ENCODE measurements at places on chromosomes 2 and 18.

DNA sequence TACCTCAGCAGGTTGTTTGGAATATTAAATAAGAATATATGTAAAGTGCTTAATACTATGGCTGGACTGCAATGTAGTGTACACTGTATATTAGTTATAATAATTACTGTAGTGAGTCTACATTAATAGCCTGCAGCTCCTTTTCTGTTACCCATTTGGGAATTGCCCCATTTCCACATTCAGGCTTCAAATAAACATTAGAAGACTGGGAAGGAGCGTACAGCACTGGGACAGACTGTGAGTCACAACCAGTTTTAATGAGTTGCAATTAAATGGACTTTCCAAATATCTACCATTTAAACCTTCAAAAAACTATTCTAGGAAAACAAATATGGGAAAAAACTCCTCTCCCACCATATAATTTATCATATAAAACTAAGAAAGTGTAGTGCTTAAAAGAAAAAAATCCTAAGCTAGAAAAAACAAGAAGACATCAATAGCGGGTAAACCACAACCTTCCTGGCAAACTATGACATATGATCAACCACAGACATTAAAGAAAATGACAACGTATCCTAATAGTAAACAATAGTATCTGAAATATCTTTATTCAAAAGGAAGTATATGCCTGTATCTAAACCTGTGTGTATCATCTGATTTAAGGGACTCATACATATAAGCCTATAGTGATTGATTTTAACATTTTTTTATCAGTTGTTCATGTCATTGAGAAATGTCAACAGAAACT, 86.1 kb downstream of the TRIP12 start:
- no peak for DNase-seq

DNA sequence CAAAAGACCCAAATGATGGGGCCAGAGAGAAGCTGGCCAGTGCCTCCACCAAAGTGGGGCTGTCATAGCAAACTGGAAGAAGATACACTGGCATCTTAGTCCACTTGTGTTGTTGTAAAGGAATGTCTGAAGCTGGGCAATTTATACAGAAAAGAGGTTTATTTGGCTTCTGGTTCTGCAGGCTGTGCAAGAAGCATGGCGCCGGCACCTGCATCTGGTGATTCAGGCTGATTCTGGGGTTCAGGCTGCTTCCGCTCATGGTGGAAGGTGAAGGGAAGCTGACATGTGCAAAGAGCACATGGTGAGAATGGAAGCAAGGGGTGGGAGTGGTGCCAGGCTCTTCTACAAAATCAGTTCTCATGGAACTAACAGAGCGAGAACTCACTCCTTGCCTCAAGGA, 135.9 kb upstream of the TWIST2 start:
- DNase-seq = no peak

DNA sequence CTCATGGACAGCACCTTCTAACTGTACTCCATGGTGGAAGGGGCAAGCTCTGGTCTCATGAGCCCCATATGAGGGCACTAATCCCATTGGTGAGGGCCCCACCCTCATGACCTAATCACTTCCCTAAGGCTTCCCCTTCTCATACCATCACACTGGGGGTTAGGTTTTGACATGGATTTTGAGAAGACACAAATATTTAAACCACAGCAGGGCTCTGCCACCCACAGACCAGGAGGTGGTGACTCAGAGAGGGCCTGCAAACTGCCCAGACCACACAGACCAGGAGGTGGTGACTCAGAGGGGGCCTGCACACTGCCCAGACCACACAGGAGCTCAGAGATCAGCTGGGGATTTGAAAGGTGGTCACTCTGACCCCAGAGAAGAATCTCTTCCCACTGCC, 222.0 kb downstream of the KLHL29 start:
- DNase-seq = no peak

DNA sequence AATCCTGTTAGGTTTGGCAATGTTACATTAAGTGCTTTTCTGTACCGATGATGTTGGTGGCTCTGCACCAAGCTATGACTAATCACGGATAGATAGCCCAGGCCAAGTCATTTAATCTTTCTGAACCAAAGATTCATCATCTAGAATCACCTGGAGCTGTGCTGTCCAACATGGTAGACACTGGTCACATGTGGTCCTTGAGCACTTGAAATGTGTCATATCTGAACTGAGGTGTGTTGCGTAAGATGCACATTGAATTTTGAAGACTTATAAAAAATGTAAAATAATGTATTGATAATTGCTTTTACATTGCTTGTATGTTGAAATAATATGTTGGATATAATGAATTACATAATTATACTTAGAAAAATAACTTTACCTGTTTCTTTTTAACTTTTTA, 39.8 kb upstream of the NXPH2 start:
- no peak for DNase-seq

- DNase-seq = no peak
Observed at GRCh38 chr2:113986762-113987290, 96.9 kb downstream of the ACTR3 start.

- DNase-seq = no peak
Observed at GRCh38 chr2:19195661-19196060, 162.8 kb downstream of the OSR1 start.

DNA sequence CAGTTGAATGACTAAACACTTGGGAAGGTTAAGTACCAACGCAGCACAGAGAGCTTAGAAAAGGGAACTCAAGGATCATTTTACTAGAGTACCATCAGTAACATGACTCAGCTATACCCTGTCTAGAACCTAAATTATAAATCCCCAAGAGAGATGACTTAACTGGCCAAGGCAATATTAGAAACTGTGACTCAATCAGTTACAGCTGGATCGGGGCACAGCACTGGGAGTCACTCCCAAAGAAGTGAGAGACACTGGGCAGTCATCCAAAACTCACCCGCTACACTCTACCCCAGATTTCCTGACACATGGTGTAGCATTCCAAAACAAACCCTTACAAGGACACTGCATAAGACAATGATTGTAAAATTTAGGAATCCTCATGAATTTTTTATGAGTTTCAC, 17.7 kb downstream of the IWS1 start:
- DNase-seq = no peak

DNA sequence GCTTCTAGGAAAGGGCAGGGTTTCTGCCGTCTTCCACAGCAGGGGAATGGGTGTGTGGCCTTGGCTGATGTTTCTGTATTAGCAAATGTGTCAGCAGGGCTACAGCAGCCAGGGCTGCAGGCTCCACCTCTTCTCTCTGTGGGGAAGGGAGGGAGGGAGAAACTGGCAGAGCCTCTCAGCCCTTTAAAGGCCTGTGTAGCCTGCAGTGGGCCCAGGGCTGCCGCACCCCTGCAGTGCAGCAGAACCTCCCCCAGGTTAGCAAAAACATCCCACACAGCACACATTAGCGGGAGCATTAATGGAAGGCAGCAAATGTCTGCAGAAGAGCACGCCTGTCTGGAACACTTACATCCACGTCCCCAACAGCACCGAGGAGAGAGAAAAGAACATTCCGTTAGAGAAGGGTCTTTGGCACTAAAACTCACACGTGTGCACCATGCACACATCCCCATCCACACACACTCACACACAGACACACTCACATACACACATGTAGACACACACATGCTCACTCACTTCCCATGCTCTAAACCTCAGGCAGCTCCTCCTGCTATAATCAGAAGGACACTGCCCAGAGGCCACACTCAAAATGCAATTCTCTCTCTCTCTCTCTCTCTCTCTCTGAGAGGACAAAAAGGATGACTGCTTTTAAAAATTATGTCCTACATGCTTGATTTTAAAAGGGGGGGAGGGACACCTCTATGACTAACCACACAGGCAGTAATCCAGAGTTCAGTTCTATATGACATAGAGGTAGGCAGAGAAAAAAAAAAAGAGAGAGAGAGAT, 24.1 kb downstream of the MRPL35 start:
- no peak for DNase-seq

- no peak for DNase-seq
Observed at GRCh38 chr2:173997753-173998152, 32.6 kb upstream of the SP3 start.

- DNase-seq = no peak
Observed at GRCh38 chr2:191933307-191934105, 86.6 kb upstream of the CAVIN2 start.

GRCh38 chr2:184598316-184599053, at the start of gene ZNF804A:
Gene ZNF804A, plus strand, starts transcription at chr2:184598529. Its CDS starts 431 bp downstream, at chr2:184598960.
- DNase-seq = no peak

- DNase-seq = no peak
Observed at GRCh38 chr2:85318222-85319074, 9.3 kb downstream of the TGOLN2 start.

DNA sequence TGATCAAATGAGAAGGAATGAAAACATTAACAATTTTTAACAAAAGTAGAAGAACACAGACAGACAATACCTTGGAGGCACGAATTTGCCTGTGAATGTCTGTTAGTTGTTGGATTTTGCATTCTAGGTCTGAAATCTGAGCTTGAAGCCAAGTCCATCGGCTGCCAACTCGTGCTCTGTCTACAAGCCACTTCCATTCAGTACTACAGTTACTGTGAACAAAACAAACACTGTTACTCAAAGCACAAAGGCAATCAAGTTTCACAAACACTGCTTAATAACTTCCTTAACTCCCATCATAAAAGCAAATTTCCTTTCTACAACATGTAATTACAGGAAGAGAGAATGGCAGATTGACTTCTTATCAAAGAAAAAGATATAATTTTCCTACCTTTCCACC, 42.2 kb downstream of the KANSL1L start:
- no peak for DNase-seq

DNA sequence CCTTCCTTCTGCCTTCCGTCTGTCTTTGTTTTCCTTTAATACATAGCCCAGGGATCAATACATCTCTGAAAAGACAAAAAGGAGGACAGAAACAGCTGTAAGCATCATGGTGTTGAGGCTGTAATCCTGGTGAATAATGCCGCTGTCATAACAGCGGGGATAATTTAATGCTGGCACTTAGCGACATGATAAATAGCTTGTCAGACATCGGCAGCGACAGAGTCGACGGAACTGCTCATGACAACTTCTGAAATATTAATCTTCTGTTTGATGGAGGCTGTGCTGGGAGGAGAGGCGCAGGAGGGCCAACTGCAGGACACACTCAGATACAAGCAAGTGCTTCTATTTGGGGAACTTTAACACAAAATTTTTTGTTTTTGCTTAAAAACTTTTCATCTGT, 602.2 kb downstream of the GALR1 start:
- DNase-seq = no peak

DNA sequence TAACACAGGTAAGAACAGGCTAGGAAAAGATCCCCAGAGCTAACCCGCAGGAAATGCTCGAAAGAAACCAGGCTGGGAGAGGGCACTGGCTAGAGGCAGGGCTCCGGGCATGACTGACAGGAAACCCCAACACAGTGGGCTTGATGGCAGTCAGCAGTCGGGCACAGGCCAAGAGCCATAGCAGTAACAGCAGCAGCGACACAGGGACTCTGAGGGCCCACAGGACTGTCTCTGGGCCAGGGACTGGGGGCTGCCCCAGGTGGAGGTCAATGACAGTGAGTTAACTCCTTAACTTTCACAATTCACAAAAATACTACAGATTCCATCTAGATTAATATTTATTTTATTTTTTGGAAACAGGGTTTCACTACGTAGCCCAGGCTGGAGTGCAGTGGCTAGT, 37.3 kb upstream of the ASPRV1 start:
- DNase-seq = no peak

- no peak for DNase-seq
Observed at GRCh38 chr2:206305523-206306245, 31.2 kb downstream of the ZDBF2 start.

- no peak for DNase-seq
Observed at GRCh38 chr2:150485871-150486538, 1.5 kb downstream of the RND3 start.

DNA sequence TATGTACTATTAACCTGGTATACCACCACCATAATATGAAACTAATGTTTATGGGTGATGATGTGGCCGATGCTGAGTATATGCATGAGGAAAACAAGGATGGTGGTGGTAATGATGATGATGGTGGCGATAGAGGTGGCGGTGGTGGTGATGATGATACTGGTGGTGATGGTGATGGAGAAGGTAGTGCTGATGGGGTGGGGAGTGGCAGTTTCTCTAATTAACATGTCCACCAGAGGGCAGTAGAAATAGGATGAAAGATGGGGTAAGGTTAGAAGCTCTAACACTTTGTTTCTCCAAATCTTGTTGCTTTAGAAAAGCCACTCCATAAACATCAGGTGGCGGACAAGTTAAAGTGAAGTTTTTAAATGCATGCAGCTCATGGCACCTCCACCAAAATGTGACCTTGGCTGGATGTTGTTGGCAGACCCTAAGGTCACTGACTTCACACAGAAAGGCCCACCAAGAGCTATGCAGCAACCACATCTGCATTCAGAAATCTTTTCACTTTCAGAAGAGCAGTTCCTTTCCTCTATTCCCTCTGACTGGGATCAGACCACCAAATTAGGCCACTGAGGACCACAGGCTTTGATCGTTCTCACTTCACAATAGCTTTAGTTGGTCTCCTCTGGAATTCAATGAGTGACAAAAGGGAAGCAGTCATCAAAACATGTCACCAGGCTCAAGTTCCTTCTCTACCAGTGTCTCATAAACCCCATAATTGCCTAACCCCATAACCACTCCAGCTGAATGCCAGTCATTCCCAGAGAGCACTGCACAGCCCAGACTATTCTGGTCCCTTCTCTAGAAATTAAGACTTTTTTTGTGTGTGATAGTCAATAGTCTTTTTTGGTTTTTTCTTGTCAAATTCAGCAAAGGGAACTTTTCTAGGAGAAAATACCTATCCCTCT, 7.5 kb upstream of the BCL11A start:
- DNase-seq = no peak

- no peak for DNase-seq
Observed at GRCh38 chr2:235293061-235293460, 200.8 kb upstream of the AGAP1 start.

- DNase-seq = no peak
Observed at GRCh38 chr18:77765468-77765867, 515.8 kb downstream of the GALR1 start.

GRCh38 chr2:65397122-65397521, 35.3 kb downstream of the SPRED2 start:
- no peak for DNase-seq

GRCh38 chr2:136185981-136186776, 68.2 kb upstream of the CXCR4 start:
- no peak for DNase-seq

GRCh38 chr2:185990861-185991525, 252.4 kb downstream of the FSIP2 start:
- no peak for DNase-seq

DNA sequence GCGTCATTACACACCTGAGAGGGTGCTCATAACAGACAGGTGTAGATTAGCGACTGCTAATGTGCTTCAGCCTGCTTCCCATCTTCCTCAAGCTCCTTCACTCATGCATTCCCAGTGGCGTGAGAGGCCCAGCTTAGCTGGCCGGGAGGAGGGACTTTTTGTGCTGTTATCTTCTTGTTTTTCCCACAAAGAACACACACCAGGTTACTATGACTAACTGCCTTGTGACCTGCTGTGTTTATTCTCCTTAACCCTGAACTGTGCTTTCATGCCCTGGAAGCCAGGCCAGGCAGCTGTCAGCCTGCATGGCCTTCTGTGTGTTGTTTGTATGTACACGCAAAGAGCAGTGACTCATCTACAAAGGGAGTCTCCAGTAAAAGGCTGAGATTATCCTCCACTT, 143.8 kb downstream of the PIEZO2 start:
- no peak for DNase-seq

GRCh38 chr2:149877913-149878312, 290.3 kb upstream of the MMADHC start:
- no peak for DNase-seq
